ENCODE measurements at places on chromosomes 4 and X. TPM values are rescaled to one million over a fixed set of nuclear protein-coding genes. Genes with fewer than 3 reads are reported as not detected.

DNA sequence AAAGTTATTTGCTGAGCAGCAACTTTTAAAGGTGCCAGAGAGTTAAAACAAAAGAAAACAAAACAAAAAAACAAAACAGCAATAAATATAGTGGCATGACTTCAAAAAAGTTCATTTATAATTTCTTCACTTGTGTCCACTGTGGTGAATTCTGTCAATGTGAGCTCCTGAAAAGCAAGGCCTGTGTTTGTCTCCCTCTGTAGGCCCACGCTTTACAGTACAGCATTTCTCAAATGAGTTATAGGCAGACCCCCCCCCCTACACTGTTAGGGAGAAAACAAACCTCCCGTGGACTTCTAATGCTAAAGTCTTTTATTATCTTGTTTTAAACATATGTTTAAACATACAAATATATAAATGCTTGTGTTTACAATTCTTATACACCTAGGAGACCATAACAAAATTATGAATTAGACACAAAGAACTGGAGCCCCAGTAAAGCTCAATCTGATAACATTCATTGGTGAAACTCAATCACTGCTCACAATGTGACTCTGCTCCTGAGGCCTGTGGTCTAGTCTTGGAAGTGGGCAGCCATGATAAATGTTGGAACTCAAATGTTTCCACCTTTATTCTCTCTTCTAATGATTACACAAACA, 47.0 kb upstream of the SCOC start:
- peak; percentile 61 for DNase-seq

GRCh38 chr4:122861172-122861943, 34.7 kb downstream of the FGF2 start:
- no peak for DNase-seq

TMPRSS11B gene
- not detected for total RNA-seq

DNA sequence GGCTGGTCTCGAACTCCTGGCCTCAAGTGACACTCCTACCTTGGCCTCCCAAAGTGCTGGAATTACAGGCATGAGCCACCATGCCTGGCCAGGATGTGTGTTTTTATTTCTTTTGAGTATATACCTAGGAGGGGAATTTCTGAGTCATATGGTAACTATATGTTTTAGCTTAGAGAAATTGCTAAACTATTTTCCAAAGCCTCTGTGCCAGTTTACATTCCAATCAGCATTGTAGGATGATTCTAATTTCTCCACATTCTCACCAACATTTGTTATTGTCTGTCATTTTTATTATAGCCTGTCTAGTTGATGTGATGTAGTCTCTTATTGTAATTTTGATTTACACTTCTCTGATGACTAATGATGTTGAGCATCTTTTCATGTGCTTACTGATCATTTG, 1576.0 kb downstream of the RPA4 start:
- DNase-seq = no peak

ARHGEF6 gene
- 5.9 TPM for total RNA-seq

GRCh38 chr4:21986307-21986706, 37.7 kb upstream of the KCNIP4 start:
- DNase-seq = no peak

GRCh38 chrX:124223524-124223923, 108.9 kb upstream of the TEX13D start:
- no peak for DNase-seq

LRBA gene
- total RNA-seq = 37.9 TPM

DNA sequence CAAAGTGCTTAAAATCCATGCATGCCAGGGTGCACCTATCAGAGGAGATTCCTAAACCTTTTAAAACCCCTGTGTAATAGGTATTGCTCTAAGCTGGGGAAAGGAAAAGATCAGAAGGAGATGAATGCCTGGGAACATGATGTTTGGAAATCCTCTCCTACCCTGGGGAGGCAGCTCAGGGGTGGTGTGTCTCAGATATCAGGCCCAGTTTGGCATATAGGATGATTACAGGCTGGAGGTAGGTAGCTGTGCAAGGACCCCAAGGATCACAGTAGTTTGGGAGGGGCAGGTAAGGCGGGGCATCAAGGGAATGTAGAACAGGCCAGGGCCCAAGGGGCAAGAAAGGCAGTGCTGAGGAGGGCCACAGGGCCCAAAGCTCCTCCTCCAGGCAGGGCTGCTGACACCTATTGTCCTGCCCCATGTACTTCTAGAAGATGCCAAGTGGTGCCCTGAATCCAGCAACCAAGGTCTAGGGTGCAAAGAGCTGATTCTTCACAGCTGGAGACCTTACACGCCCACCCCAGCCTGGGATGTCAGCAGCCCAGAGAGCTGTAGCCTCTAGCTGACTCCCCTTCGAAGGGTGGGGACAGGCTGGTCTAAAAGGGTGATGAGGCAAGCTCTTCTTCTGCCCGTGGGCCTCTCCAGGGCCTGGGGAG, 17.6 kb downstream of the SASH3 start:
- no peak for DNase-seq

HDX gene
- total RNA-seq = 3.5 TPM

GRCh38 chrX:43493756-43494155, 162.3 kb upstream of the MAOA start:
- DNase-seq = no peak

DNA sequence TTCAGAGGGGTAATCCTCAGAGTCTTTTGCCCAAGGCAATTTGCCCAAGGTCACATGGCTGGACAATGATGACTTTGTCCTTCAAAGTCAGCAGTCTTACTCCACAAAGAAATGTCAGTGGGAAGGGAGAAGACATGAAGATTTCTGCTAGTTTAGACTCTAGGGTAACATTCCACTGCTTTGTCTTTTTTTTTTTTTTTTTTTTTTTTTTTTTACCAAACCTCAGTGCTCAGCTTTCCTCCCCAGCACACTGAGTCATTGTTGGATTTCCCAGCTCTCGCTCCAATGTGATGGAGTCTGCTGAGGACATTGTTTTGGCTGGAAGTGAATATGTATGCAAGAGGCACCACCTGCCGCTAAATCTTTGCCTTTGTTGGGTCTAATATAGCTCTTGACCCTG, 7.2 kb upstream of the C1QTNF7 start:
- no peak for DNase-seq

DNA sequence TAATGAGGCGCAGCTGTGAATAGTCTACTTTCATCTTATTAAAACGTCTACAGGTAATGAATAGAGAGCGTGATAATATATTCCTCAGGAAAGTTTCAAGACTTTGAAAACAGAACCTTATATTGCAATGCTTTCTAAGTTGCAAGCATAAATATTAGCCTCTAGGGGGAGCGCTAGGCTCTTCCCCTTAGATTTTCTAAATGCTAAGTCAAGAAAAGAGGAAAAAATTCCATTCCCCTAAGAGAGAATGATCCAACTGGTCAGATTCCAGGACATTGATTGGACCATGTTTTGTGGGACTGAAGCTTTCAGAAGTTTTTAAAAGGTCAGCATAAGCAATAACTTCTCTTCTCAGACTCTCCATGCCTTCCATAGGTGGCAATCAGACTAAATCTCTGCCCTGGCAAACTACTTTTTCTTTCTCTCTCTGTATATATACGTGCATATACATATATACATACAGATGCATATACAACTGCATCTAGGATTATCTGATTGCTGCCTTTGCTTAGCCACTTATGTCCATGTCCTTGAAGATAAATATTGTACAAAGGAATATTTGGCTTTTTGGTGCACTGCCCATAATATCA, 492.9 kb downstream of the INPP4B start:
- DNase-seq = peak; percentile 77

DNA sequence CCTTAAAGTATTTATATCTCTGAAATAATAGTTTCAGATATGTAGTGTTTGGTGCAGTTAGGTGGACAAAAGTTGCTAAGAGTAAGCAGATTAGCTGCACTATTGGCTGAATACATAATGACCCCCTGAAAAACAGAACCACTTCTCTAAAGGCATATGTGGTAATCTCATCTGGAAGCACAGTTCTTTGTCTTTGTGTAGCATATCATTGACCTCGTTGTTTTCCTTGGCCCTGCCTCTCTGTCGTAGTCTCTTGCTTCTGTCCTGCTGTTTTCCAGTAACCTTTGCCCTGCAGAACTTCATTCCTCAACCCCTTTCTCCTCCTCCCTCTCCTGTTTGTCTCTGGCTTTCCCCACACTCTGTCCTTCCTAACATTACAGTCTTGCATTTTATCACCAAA, 41.4 kb downstream of the JADE3 start:
- DNase-seq = peak; percentile 35

- no peak for DNase-seq
Observed at GRCh38 chr4:172787111-172787510, 381.5 kb upstream of the GALNT7 start.

TLR6 gene
- total RNA-seq = under 0.01 TPM

- DNase-seq = no peak
Observed at GRCh38 chrX:133608406-133608805, 193.1 kb upstream of the GPC4 start.

FGF16 gene
- total RNA-seq = 0.20 TPM

DNA sequence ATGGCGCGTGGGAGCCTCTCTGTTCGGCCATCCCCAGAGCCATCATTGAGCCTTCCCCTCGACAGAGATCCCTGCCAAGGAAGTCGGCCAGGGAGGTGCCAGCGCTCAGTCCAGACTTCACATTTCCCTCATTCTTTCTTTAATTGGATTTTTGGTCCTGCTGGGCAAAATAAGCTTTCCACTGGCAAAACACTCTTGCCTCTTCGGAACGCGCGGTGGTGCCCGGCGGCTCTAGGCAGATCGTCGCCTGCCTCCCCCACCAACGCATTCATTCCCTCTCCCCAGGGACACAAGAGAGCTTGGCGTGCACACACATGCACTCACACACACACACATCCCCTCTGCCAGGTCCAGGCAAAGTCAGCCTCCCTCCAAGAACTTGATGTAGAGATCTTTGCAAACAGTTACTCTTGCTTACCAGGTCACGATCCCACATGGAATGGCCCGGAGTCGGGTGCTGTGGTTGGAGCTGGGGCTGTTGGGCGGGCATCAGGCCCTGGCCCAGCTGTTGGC, 257.1 kb downstream of the BCOR start:
- no peak for DNase-seq

DNA sequence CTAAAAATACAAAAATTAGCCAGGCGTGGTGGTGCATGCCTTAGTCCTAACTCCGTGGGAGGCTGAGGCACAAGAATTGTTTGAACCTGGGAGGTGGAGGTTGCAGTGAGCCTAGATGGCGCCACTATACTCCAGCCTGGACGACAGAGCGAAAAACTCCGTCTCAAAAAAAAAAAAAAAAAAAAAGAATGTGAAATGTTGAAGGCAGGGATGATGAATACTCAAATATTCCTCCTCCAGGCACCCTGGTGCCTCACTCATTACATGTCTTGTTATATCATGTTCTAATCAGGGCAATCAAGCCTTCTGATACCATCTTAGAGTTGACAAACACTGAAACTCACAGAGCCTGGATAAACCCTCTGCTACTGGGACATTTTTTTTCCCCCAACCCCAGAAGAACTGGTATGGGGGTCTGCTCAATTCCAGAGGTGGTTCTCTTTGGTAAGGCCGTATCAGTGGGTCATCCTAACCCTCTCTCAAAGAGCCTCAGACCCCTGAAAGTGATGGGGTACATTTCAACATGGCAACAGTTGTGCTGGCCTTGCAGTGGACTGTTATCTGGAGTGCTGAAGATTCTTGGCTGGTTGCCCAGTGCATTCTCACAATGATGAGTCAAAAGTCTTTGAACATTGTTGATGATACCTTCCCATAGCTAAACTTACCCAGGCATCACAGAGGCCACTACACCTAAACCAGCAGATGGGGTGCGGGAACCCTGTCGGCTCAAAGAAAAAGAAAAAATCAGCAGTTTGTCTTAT, 2.4 kb upstream of the SH3KBP1 start:
- DNase-seq = peak; percentile 77

DNA sequence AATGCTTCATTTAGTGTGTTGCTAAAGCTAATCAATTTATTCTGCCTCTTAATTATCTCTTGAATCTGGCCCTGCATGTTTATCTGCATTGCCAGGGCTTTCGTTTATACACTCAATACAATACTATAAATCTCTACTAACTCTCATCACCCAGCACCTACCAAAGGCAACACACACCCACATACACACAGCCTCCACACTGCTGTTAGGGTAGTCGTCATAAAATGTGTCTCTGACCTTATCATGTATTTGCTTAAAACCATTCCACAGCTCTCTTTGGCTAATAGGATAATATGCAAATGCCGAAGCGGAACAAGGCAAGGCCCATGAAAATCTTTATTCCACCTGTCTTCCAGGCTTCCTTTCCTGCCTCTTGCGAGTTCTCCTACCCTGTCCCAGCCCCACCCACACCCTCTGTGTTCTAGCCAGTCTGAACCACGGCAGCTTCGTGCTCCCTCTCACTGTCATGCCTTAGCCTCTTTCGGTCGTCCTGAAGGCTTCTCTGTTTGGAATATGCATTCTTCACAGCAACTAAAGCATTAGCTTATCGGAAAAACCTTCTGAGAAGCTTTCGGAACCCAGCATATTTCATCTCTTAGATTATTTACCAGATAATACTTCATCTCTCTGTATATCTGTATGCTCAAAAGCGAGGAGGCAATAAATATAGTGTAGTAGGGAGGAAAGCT, 333.5 kb downstream of the TENM3 start:
- DNase-seq = peak; percentile 10

AMOT gene
- 2.2 TPM for total RNA-seq

GRCh38 chr4:8642651-8643321, 50.2 kb downstream of the CPZ start:
- no peak for DNase-seq

GRCh38 chrX:78092296-78092695, 11.8 kb upstream of the PGK1 start:
- DNase-seq = peak; percentile 57

DNA sequence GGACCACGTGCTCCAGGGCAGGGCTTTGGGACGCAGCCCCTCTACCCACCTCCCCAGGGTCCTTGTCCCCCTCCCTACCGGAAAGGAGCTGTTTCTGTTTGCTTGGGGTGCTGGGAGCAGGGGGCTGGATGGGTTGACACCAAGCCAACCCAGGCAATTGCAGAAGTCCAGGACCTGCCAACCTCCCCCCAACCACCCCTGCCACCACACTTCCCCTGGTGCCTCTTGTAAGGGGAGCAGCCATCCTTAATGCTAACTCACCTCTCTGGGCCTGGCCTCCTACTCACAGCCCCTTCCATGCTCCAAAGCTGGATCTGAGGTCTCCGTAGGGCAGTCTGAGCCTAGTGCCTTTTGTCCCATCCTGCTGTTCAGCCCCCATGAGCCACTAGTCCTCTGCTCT, 631.9 kb downstream of the BCOR start:
- no peak for DNase-seq

- DNase-seq = no peak
Observed at GRCh38 chr4:86034616-86035015, 325.2 kb downstream of the MAPK10 start.

- no peak for DNase-seq
Observed at GRCh38 chr4:152207378-152207720, 328.5 kb downstream of the FBXW7 start.

- DNase-seq = peak; percentile 48
Observed at GRCh38 chr4:2402048-2402842, 16.2 kb downstream of the ZFYVE28 start.

- no peak for DNase-seq
Observed at GRCh38 chr4:14111730-14112181, 484.2 kb upstream of the BOD1L1 start.

Data from lung microvascular endothelial cell (primary cell).